Stimulated activated CD4-positive, alpha-beta T cell treated with anti-CD3 and anti-CD28 coated beads, Interleukin-1b, Interleukin-23, amount 100 ng/mL, for 1 hour (primary cell): ENCODE measurements at places on chromosomes 5 and 9.

DNA sequence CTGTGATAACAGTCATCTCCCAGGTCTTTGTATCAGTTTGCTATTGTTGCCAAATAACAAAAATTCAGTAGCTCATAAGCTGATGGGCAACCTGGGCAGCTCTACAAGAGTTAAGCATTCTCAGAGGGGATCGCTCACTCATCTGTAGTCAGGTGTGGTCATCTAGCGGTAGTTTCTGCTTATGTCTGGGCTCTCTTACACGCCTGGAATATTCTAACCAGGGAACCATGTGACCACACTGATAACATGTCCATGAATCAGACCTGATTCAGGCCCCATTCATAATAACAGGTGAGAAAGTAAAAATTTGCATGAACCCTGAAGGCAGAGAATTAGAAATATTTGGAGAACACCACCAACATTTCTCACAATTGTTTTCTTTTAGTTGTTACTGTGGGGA is 576.1 kb downstream of the SLCO4C1 start:
- no peak for DNase-seq

DNA sequence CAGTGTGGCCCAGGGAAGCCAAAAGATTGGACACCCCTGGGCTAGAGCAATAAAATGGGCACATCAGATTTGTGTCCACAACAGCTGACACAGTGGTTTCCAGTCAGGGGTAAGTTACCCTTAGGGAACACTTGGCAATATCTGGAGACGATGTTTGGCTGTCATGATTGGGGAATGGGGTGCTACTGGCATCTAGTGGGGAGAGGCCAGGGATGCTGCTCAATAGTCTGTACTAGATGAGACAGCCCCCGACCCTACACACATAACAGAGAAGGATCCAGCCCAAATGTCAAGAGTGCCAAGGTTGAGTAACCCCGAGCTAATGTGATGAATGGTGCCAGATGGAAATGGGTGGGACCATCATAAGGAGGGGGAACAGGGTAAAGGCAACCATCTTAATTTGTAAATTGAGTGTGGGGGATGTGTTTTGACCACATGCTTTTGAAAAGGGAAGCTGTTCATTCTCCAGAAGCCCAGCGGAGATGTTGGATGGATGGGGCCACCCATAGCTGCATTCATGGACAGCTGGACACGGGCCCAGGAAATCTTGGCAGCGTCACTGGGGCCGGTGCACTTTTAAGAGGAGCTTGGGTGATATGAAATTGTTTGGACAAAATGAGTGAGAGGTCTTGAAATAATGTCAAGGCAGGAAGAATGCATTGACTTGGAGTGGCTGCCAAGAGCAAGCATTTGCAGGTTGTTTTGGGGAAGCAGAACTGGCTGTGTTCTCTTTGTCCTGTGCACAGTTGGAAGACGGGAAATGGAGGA is 33.4 kb downstream of the SYK start:
- DNase-seq: no peak

DNA sequence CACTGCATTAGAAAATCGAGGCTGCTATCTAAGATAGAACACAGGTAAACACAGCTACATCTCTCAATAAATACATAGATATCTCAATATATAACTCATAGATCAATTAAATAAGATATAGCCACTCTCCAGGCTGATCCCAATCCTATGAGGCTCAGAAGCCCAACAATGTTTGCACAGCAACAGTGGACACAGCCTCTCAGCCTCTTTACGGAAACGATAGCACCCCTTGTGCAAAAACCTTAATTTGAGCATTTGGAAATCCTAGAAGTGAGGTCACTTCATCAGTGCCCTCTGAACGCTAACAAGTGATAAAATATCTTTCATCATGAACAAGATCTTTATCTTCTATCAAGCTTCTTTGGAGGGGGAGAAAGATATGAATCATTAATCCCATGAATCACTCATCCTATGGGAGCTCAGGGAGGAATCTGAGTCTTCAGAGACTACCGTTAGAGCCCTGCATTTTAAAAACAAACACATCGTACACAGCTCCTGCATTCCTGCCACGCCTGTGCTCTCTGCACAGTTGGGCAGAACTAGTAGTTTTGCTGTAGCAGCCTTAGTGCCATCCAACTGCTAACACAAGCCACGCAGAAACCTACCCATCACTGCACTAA is 71.4 kb downstream of the MED27 start:
- no peak for DNase-seq

- no peak for DNase-seq
These were observed 56.8 kb downstream of the MINAR2 start for GRCh38 chr5:129804705-129805104.

DNA sequence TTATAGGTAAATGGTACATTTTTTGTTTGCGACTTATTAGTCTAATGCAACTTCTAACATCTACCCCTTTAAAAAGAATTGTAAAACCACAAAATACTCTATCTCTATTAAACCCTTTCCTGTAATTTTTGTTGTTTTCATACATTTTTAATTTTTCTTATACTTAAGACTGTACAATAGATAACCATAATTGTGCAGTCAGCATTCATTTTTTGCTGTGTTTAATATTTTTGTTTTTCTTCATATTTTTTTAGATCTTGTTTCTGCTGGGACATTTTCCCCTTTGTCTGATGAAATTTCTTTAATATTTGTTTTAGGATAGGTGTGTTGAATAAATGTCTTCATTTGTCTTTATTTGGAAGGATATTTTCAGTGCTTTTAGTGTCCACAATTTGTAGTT is 19.9 kb downstream of the OR1J1 start:
- no peak for DNase-seq

DNA sequence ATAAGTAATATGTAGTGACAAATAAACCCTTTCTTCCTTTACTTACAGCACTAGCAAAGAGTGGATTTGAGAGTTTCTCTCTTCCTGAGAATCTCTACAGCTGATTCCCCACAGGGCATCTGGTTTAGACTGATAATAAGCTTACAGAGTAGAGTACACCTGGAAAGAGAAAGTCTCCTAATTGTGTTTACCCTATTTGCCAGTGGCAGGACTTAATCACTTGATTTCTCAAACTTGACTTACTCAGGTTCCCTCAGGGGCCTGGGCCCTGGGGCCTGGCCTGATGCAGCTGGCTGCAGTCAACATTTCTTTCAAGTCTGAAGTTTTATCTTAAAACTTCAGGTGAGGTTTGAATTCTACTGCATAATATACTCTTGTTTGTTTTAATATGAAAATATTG is 38.0 kb upstream of the UBTD2 start:
- no peak for DNase-seq

- DNase-seq: no peak
These were observed 262.1 kb downstream of the RFX3 start for GRCh38 chr9:3263698-3264097.

- no peak for DNase-seq
These were observed 3.0 kb downstream of the ATOX1 start for GRCh38 chr5:151755383-151755782.

DNA sequence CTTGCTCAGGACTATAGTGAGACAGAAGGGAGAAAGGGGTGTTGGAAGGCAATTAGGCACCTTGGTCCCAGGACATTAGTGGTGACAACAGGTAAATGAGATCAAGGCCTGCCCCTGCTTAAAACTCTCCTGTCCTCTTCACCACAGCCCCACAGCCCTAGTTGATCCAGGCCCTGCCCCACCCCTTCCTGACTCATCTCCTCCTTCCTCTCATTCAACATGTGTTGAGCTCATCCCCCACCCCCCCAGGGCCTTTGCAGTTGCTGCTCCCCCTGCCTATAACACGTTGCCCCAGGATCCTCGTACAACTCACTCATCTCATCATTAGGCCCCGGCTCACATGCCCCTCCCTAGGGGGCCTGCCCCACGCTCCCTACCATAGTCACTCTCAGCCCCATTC is 66.8 kb downstream of the TSPAN17 start:
- DNase-seq: no peak

DNA sequence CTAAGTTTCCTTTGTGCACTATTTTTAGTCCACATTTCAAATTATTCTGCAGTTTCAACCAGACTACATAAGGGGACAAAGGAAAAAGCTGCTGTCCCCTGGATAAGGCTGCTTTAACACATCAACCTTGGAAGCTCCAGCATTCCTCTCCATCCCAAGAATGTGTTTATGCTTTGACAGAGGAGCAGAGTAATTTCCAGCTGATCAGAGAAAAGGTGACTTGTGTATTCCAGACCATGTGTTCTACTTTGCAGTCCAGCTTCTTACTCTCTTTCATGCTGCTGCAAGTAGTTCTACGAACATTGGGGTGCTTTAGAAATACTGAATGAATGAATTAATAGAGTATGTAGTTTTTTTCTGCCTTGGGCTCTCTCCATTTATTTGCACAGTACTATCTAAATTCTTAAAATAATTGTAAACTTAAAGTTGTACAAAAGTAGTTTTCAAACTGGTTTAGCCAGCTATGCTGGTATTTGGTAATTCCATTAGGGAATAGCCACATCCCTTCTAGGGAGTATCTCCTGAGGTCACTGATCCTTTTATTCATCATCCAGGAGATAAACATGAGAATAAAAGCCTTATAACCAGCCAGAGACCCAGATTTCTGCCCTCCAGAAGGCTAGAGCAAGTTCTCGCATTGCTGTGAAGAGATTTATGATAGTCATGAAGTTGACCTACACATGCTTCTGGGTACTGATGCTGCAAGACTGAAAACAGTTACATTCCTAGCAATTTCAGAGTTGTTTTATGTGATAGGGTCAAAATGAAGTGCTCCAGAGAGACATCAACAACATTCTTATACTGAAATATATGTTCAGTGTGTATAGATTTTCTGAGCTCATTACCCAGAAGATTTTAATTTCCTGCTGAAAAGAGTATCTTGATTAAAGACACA is 215.2 kb downstream of the COMMD10 start:
- no peak for DNase-seq

GRCh38 chr5:28850320-28850921 is 1812.0 kb upstream of the CDH9 start:
- no peak for DNase-seq

- DNase-seq: no peak
These were observed 7.6 kb upstream of the KCNV2 start for GRCh38 chr9:2709645-2710101.

GRCh38 chr5:65749956-65750355 is 28.0 kb downstream of the NLN start:
- DNase-seq: no peak

- no peak for DNase-seq
These were observed 27.2 kb downstream of the ATP6V0E1 start for GRCh38 chr5:173010547-173011464.

- DNase-seq: no peak
These were observed 354.1 kb upstream of the SLC30A5 start for GRCh38 chr5:68739752-68740151.

GRCh38 chr9:4382722-4383317 is 83.0 kb upstream of the GLIS3 start:
- DNase-seq: no peak

DNA sequence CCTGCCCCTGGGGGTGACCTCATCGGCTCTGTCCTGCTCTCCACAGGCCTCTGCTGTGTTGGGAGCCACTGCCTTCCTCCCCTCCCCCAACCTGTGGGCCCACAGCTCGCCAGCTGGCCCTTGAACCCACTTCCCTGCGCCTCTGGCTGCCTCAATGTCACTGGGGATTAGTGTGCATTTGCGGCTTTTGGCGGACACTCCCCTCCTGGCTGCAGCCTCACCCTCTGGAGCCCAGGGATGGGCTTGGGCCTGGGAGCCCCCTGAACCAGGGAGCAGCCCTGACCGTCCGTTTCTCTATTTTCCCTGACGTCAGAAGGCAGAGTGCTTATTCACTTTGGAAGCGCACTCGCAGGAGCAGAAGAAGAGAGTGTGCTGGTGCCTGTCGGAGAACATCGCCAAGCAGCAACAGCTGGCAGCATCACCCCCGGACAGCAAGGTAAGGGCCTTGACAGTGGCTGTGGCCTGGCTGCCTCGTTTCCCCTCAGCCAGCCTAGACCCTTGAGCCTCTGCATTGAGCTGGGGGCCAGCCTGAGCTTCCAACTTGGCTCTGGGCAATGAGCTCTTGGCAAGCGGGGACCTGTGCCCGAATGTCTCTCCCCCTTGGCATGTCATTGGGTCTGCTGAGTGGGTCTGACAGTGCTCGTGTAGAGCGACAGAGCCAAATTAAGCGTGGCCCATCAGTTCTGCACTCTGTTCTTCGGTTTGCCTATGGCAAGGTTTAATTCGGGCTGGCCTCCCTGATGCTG is 73.1 kb downstream of the RGS3 start:
- no peak for DNase-seq

DNA sequence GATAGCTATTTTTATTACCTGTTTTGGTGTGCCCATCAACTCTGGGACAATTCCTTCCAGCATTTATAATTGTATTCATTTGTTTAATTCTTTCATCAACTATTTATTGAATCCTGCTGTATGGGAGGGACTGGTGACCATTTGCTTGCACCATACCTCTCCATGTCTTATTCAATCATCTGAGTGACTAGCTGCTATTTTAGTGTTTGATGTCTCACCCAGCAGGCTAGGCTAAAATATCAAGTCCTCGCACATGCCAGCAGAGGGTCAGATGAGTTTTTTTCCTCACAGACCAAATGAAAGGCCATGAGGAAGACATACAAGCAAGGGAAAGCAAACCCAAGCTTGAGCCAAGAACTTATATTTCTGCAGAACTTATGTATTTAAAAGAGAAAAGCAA is 63.9 kb downstream of the CETN3 start:
- DNase-seq: no peak

DNA sequence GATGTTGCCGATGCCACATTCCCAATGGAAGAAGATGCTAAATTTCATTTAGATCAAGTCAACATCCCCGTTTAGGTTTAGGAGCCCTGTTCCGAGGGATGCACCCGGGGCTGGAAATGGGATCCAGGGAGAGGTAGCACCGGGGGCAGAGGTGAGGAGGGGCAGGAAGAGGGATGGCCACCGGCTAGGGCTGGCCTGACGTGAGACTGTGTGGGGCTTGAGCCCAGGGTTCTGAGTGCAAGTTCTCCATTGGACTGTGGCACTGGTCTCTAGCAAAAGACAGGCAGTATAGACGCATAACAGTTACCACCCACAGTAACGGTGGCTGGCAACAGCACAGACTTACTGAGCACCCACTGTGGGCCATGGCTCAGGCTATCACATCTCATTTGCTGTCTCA is 209.0 kb upstream of the MVB12B start:
- no peak for DNase-seq

DNA sequence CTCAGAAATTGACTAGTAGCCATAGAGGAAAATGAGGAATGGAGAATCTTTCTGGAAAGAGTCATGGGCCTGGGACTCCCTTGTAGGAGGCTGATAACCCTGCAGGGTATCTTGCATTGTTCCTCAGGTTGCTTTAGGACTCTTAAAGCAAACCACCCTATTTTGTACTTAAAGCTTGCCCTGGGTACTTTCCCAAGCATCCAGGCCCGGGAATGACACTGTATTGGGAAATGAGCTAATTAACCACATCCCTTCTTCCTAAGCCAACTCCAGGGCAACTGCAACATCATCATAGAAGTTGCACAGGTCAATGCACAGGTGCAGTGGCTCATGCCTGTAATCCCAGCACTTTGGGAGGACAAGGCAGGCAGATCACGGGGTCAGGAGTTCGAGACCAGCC is 55.9 kb downstream of the UGCG start:
- no peak for DNase-seq

- no peak for DNase-seq
These were observed 47.3 kb downstream of the RASGEF1C start for GRCh38 chr5:180161420-180162303.
